ENCODE measurements at places on chromosomes 6 and 20.

DNA sequence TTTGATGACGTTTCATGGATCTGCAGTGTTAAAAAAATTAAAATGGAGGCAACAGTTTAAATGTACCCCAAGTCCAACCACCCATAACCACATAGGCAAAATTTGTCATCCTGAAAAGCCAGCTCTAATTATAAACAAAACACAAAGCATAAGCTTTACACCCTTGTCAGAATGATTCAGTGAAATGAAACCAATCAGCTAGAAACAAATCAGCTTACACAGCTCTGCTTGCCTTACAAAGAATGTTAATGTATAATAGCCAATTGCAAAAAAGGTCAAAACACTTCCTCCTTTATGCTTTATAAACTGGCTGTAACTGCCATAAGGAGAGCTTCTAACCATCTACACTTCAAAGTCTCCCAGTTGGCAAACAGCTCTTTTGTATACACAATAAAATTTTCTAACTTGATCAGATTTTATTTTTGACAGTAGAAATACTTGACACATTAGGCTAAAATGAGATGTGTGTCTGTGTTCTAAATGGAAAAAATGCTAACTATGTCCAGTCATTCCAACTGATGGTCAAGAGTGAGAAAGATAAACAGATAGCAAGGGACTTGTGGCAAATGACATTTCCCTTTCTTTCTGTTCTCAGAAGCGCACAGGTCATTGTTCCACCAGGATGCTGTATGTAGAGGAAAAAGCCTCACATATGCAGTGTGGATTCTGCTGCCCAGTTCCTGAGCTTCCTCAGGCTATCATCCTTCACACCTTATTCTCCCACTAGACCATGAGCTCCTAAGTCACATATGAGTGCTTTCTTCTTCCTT is 344.3 kb upstream of the ID4 start:
- DNase-seq: no peak

DNA sequence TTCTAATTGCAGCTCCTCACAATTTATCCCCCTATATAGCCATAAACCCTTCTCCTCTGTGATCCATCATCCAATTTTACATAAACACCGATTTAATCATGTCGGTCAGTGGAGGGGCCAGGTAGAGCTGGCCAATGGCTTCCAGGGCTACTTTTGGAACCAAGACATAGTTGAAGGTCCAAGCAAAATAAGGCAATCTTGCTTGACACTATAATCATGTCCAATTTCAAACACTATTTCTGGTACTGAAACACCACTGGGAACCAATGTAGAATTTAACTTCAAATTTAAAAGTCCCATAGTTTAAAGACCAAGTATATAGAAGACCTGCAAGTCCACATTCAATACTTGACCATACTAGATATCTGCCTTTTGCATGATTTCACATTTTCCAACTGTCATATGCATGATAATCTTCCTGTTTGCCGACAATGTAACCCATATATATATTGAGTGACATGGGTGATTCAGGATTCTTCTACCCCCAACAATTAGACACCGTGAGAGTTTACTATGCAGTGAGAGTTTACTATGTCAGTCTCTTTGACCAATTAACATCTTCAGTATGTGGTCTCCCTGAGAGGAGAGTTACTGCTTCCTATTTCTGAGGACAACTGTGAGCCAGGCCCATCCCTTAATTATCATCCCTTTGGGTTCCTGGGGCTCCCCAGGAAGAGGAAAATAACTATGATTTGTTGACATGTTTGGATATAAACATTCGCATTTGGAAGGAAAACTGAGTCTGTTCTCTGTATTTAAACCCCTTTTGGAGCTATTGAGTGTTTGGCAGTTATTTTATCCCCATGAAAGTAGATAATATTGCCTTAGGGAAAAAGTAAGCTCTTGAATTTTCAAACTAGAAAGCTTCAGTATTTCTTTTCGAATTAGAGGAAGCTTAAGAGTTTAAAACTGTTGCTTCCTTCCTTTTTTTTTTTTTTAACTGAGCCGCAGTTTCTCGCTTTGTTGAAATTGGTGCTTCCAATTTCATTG is 31.8 kb downstream of the SAMD3 start:
- DNase-seq: no peak

DNA sequence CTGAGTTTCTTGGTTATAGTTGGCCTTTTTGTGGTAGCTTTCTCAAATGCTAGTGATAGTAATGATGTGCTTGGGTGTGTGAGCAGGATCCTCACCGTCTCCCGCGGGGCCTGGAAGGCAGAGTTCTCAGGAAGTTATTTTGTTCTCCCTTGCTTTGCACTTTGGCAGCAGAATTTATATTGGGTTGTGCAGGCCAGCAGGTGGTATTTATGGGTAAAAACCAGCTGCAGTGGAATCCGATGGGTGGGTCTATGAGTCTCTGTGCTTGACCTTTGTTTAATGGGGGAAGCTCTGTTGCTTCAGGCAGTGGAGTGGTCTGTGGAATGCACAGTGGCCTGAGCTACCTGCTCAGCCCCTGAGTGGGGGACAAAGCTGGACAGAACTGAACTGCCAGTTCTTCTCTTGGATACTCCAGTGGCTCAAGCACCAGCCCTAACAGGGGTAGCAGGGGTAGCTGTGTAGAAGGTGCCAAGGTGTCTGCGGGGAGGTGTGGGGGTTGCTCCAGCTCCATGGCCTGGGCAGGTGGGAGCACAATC is 27.3 kb downstream of the IGF2R start:
- no peak for DNase-seq

DNA sequence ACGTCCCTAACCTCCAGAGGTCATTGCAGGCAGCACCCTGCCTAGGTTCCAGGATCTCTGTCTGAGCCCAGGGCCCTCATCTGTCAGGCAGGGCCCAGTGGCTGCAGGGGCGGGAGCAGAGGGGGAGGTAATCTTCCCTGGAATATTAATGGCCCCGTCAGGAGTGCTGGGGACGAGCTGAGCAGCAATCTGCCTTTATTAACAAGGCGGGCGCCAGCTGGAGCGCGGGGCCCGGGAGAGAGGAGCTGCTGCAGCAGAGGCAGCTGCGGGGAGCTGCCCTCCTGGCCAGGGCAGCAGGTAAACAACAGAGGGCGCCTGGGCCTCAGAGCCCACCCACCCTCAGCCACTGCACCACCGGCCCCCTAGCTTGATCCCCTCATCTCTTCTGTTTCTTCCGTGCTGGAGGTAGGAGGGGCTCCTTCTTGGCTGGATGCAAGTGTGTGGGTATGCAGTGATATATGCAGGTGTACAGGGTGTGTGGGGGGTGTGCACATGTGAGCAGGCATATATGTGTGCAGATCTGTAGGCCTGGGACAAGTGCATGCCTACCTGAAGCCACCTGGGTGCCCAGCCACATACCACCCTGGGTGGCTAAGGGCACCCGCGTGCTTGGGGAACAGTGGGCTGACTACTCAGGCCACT is 131.8 kb upstream of the MLN start:
- DNase-seq: peak; percentile 15

- no peak for DNase-seq
These were observed 75.7 kb upstream of the SLC2A12 start for GRCh38 chr6:134128146-134128545.

- DNase-seq: no peak
These were observed 634.2 kb upstream of the IMPG1 start for GRCh38 chr6:76706631-76707030.

GRCh38 chr6:167748046-167748445 is 78.7 kb upstream of the AFDN start:
- DNase-seq: no peak

GRCh38 chr6:56714273-56714672 is 71.6 kb upstream of the DST start:
- DNase-seq: no peak

DNA sequence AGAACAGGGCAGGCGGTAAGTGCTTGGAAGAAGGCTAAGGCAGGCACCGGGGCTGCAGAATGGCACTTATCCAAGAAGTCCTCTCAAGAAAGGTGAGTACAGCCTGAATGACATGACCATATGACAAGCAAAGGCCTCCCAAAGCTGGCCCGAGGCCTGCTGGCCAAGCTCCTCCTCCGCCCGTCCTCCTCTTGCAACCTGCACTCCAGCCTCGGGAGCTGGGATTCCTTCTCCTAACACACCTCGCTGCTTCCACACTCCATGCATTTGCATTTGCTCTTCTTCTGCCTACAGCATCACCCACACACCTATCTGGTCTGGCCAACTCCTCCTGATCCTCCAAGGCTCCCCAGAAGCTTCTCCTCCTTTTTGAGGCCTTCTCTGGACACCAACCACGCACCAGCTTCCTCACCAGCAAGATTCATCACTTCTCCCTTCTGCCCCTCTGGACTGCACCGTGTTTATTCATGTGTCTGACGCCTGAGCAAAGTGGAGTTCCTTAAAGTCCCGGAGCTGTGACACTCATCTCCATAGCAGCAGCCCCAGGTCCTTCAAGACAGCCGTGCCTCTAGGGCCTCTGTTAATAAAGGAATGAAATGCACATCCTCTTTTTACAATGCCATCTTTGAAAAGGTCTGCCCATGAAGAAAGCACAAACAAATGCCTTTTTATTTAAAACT is 32.3 kb downstream of the CNKSR3 start:
- no peak for DNase-seq

- DNase-seq: no peak
These were observed 289.4 kb downstream of the CDC5L start for GRCh38 chr6:44676826-44677433.

GRCh38 chr6:49923826-49924225 is 40.1 kb downstream of the DEFB114 start:
- no peak for DNase-seq

- DNase-seq: no peak
These were observed 447.2 kb downstream of the FRK start for GRCh38 chr6:115613488-115613887.

GRCh38 chr6:34242252-34243130 is 5.8 kb downstream of the HMGA1 start:
- DNase-seq: no peak

- no peak for DNase-seq
These were observed 82.5 kb downstream of the CD83 start for GRCh38 chr6:14200047-14200446.

DNA sequence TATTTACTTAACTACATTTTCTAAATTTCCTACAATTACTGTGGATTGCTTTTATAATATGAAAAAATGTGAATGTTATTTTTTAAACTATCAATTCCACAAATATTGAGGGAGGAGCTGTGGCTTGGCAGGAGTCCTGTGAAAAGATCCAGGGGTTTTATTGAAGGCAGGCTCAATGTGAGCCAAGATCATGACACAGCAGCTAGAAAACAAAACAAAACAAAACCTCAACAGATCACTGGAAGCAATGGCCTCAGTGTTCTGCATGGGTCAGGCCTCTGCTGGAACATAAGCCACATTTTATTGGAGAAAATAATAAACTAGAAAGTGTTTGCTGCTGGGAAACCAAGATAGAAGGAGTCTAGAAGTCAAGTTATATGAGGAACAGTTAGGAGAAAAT is 19.4 kb upstream of the RCAN2 start:
- DNase-seq: no peak

- no peak for DNase-seq
These were observed 23.6 kb upstream of the RIPOR2 start for GRCh38 chr6:24959319-24959718.

GRCh38 chr20:58596750-58597248 is 54.3 kb upstream of the STX16 start:
- DNase-seq: no peak
